ENCODE measurements at places on chromosomes 5 and 9.

GRCh38 chr5:17666726-17667235 lies 32.5 kb downstream of the TAF11L14 start:
- DNase-seq: no peak

DNA sequence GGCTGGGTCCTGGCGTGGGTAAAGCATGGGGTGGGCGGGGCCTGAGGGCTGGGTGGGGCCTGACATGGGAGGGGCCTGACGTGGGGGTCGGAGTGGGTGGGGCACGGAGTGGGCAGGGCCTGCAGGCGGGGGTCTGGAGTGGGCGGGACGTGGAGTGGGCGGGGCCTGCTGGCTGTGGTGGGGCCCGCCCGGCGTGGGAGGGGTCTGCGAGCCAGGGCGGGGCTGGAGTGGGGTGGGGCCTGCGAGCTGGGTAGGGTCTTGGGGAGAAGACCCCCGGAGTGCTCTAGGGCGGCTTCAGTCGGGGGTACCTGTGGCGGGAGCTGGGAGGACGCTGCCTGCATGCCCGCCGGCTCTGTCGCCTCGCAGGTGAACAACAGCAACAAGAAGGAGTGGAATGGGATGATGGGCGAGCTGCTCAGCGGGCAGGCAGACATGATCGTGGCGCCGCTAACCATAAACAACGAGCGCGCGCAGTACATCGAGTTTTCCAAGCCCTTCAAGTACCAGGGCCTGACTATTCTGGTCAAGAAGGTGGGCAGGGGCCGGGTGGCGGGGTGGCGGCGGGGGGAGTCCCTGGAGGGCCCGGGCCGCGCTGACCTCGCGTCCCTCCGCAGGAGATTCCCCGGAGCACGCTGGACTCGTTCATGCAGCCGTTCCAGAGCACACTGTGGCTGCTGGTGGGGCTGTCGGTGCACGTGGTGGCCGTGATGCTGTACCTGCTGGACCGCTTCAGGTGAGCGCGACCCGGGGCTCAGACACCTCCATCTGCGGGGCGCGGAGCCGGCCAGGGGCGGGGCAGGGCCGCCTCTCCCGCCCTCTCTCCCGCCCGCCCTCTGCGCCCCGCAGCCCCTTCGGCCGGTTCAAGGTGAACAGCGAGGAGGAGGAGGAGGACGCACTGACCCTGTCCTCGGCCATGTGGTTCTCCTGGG lies 8.0 kb downstream of the LRRC26 start:
- DNase-seq: no peak

DNA sequence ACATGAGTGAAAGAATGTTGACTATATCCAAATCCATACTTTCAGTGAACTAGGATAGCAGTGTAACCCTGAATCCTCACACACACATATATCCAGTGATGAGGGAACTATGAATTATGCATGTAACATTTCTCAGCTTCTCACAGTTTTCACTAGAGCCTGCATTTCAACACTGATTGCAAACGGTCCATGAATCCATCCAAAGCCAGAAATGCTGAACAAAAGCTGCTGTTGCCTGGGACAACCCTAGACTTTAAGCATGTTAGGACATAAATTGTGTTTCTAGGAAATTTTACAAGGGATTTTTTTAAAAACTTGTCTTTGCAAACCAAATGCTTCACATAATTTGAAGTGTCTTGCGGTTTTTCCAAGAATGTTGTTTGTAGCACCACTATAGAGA lies 2010.0 kb upstream of the WWC1 start:
- no peak for DNase-seq

DNA sequence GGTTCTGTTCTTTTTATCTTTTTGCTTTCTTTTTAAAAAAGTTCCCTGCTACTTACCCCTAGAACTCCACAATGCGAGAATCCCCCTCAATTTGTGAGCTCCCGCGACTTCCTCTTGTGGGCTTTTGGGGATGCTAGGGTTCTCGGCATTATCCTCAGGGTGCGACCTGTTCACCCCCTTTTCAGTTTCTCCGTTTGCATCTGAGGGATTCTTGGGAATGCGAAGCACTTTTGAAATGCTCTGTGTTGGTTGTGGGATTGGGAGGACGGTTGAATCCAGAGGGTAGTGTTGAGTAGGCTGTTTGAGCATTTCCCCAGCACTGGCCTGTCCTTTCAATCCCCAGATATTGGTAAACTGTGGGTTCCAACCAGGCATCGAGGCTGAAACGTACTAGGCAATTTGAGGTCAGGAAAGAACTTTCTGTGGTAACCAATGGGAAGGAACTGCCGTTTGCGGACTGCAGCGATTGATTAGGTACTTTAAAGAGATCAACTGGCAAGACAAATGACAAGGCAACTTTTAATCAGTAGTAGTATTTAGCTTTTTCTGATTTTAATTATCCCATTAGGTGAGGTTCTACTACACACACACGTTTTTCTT lies 415 bp downstream of the XRCC4 start:
- DNase-seq: peak; percentile 19

DNA sequence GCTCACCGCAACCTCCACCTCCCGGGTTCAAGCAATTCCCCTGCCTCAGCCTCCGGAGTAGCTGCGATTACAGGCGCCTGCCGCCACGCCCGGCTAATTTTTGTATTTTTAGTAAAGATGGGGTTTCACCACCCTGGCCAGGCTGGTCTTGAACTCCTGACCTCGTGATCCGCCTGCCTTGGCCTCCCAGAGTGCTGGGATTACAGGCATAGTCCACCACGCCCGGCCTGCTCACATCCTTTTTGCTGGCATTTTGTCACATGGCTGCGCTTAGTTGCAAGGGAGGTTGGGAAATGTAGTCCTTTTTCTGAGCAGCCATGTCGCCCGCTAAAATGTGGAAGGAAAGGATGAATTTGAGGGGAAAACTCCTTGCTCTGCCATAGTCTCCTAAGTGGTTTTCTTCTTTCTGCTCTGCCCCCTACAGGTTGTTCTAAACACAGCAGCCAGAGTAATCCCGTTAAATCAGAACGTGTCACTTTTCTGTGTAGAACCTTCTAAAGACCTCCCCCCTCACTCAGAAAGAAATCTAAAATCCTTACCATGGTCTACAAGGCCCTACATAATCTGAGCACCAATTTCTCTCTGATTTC lies 57.8 kb upstream of the HSPA9 start:
- DNase-seq: peak; percentile 50

DNA sequence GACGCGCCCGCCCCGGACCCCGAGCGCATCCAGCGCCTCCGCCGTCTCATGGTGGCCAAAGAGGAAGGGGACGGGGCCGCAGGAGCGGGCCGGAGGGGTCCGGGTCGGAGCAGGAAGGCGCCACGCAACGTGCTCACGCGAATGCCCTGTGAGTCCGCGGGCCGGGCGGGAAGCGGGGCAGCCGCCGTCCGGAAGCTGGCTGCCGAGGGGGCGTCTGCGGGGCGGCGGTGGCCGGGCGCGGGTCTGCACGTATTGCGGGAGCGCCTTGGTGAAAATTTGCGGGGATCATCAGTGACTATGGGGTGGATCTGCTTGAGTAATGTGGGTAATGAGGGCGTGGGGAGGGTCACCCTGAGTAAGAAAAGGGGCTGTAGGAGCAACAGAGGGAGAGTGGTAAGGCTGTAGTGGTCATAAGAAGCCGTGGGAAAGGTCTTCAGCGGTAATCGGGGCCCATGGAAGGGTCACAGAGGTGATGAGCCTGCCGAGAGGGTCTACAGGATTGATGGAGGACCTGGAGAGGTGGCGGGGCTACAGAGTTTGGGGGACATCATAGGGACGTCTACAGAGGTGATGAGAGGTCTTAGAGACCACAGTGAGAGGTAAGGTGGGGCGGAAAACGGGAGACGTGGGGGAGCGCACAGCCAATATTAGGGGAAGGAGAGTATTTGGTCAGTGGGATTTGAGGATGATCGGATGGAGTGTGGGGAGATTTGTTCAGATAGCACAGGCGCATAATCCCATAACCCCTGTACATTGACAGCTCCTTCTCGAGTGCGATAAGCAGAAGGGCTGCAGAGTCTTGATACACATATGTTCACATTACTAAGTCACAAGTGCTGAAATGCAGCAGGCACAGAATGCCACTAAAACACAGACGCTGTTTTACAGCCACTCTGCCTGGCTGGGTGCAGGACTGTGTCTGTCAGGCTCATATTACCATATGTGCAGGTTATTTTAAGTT lies 819 bp downstream of the LSM11 start:
- DNase-seq: peak; percentile 36

DNA sequence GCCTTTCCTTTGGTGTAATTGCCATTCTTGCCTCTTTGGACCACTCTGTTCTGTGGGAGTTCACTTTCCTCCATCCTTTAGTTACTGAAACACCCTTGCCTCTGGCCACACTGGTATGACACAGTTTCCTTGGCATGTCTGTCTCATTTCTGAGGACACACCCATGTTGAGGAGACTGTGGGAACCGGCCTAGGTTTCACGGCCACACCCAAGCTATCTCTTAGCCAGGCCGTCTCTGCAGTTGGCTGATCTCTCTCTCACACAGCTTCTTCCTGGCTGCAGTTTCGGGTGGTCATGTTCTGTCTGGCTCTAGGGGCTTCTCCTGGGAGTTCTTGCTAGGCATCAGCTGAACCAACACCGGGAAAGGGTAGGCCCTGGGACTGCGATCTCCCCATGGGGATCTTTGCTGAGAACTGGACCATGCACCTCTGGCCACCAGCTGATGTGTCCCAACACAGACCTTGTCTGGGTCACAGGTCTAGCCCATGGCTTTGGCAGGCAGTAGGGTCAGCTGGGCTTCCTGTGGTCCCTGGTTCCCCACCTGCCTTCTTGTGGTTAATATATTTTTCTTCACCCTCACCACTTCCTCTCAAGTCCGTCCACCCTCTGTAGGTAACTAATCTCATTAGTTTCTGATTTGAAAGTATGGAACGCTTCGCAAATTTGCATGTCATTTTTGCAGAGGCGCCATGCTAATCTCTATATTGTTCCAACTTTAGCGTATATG lies 24.9 kb downstream of the ARHGEF37 start:
- no peak for DNase-seq

- DNase-seq: peak; percentile 76
These were observed 100.0 kb upstream of the IL6ST start for GRCh38 chr5:56094579-56095361.

DNA sequence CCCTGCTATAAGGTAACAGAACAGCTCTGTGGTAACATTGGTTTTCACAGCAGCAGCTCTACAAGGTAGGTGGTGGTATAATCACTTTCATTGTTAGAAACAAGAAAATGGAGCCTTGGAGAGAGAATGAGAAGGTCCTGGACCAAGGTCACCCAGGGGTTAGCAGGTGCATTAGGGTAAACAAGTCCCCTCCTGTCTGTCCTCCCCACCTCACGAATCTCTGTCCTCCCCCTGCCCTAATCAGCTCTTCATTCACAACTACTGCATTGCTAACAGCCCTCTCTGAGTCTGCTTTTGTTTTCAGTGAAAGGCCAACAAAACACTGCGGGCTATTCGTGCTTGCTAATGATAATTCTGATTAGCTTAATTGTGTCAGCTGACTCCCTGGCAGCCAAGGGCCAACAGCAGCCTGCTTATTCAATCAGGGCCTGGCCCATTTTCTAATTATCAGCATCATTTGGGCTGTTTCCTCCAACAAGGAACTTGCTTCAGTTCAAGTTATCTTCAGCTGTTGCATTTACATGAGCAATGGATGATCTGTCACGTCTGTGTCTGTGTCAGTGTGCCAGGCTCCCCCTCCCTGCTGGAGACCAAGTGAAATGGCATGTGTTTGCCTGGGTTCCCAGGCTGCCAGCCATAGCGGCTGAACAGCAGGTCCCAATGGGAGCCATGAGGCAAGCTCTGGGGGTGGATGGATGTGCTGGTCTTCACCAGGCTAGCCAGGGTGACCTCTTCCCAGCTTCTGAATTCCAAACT lies 56.7 kb upstream of the EQTN start:
- no peak for DNase-seq

DNA sequence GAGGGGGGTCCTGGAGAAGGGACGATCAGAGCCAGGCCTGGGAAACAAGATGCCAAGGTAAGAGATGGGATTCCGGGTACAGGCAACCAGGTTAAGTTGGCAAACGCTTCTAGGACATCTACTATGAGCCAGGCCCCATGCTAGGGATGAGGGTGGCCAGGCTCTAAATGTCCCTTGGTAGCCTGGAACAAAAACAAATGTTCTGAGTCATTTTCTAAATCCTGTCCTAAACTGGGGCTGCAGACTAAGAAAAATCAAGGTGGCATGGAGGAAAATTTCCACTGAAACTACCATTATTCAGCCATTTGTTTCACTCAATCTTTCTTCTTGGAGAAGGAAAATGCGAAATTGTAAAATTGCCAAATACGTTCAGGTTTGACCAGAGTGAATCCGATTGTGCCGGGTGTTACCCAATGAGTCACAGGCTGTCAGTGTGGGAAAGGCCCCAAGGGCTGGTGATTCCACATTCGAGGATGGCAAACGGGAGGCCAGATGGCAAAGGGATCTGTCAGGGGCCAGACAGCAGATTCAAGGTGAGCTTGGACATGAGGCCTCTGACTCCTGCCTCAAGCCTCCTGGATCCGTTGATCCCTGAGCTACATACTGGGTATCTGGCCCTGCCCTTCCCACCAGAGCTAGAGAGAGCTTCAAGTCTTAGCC lies 57.6 kb downstream of the PAX5 start:
- no peak for DNase-seq

DNA sequence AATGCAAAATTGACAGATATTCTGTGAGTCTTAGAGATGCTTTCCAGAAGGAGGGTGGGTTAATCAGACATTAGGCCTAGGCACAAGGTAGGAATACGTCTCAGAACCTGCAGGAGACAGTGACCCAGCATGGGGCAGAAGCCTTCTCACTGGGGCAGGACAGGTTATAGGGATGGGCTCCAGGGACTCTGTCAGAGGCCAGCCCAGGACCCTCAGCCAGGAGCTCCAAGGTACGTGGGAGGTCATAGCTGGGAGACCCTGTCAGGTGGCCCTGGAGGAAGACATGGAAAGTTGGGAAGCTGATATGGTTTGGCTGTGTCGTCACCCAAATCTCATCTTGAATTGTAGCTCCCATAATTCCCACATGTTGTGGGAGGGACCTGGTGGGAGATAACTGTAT lies 450.4 kb downstream of the GADD45G start:
- no peak for DNase-seq

DNA sequence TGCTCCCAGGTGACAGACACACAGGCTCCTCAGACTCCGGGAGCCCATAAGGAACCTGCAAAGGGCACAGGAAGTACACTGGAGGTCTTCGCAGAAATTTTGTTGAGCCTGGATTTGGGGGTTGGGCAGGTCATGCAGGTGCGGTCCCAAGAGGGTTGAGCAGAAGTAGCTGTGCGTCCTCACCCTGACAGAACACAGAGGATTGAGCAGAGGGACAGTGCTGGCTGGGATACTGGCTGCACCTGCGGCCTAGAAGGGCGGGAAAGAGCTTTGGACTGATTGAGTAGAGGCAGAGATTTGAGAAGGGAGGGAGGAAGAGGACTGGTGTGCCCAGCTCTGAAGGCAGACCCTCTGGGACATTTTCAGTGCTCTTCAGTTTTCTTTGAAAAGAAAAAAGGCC lies 65.4 kb downstream of the PTPDC1 start:
- DNase-seq: no peak
